ENCODE measurements at places on chromosomes 16 and 17.

DNA sequence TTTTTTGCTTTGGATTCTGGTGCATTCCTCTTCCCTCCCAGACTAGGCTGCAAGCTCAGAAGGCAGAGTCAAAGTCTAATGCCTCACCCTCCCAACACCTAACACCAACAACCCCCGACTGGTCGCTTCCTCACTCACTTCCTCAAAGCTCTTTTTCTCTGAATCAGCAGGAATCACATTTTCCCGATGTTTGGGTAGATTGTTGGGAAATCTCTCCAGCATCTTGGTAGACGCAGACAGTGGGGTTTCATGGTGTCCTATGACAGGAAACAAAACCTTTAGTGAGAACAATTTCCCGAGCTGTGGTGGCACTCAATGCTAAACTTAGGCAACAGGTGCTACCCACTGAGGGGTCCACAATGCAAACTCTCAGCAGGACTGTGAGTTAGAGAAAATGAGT, 39.9 kb upstream of the ICAM2 start:
- no peak for DNase-seq

- DNase-seq = no peak
Measured at GRCh38 chr17:12959441-12959840, 58.4 kb downstream of the ELAC2 start.

- DNase-seq = no peak
Measured at GRCh38 chr17:5115673-5116651, at the start of gene USP6. Gene USP6 (plus strand): TSS chr17:5116032. CDS start chr17:5130368, 14,336 bp downstream.

GRCh38 chr16:53087101-53087500, 32.3 kb downstream of the CHD9 start:
- no peak for DNase-seq

- no peak for DNase-seq
Measured at GRCh38 chr17:31541559-31541958, 150.1 kb downstream of the RAB11FIP4 start.

DNA sequence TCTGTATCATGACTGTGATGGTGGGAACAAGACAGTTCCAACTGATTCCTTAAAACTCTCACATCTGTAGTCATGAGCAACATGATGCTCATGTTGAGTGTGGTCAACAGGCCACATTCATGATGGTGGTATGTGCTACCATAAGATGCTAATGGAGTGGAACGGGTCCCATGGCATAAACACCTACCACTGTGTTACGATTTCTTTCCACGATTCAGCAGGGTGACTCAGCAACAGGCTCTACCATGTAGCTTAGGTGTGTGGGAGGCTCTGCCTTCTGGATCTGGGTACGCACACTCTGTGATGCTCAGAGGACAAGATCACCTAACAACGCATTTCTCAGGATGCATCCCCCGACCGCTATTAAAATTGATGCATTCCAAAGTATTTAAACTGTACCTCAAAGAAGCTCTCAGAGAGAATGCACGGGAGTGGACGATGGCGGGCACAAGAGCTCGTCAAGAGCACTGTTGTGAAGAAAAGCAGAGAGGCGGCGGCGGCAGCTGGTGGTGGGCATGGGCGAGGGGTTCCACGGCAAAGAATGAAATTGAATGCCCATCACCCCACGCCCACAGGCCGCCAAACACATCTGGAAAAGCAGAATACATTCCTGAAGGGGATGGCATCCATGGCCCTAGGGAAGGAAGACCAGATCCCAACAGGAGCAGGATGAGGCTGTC, 133.3 kb downstream of the ZNF778 start:
- DNase-seq = no peak

DNA sequence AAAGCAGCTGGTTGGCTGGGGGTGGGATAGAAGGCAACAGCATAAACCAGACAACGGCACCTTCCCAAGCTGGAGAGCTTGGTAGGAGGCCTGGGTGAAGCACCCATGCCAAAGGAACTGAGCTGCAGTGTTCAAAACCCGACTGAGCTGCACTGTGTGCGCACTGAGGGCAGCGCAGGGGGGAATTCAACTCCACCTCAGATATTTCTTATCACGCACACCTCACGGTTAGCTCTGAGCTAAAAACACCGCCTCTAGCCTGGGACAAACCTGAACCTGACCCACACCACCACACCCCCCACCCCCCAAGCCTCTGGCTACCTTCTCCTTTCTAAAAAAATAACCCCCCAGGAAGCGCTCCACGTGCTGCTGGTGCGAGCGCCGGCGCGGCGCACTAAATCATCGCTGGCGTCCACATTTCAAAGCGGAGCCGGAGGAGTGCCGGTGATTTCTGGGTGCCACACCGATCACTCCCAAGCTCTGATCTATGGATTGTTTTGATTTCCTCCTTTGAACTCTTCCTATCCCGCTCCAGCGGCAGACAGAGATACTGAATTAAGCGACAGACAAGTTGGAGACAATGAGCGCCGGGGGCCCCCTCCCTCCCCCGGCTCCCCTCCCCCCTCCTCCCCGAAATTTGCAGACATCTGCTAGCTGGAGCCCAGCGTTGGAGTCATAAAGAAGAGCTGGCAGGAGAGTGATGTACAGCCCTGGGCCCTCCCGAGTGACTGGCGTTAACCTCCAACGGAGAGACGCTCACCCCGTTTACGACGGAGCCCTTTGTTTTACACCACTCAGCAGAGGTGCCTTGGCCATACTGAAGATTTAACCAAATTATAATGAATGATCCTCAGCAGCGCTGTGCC, 85.0 kb downstream of the NOG start:
- DNase-seq = no peak

DNA sequence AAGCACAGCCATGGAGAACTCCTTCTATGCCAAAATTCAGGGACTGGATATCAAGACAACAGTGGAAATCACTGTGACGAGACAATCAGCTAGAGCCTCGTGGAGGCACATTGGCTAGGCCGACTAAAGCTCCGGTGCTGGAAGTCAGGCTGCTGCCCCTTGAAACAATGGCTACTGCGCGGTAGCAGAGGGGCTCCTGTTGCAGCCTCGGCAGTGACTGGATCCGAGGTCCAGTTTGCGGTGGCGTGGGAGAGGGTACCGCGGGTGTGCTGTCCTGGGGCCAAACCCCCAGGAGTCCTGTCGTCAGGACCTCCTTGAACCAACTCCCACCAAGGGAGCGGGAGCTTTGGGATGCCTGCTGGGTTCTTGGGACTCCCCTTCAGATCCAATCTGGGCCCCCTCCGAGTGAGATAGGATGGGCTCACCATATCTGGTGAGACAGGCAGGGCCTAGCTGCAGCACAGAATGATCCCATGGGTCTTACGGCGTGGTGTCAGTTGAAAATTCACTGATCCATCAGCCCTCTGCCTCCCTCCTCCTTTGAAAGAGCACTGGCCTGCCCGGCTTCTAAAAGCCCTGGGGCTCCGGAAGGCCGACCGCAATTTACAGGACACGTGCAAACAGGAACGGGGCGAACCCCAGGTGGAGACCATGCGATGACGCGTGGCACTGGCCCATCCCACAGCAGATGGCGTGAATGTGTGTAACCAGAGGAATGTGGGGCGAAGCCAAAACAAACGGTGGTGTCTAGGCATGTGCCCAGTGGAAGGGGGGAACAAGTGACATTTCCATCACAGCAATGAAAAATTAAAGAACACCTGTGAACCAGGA, 15.8 kb upstream of the KCNJ18 start:
- no peak for DNase-seq

- no peak for DNase-seq
Measured at GRCh38 chr16:68973611-68974120, 130.3 kb downstream of the TANGO6 start.

GRCh38 chr17:40604327-40605080, 39.2 kb upstream of the CCR7 start:
- DNase-seq = no peak

GRCh38 chr17:34054495-34054894, 200.6 kb upstream of the CCL2 start:
- DNase-seq = no peak

- no peak for DNase-seq
Measured at GRCh38 chr16:86974120-86974519, 343.1 kb downstream of the C16orf95 start.

DNA sequence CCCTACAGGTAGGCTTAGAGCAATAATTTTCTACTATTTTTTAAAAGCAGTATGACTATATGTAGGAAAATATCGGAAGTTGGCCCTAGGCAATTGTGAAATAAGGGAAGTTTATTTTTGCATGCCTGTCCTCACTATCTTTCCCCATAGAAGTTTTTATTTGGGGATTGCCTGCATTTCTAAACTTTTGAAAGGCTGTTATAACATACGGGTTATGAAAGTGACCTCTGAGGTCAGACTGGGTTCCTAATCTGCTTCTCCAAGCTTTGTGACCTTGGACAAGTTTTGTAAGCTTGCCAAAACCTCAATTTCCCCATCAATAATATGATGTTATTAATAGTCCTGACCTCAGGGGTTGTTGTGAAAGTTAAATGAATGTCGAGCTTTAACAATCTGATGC, 67.1 kb downstream of the ARHGAP44 start:
- no peak for DNase-seq

DNA sequence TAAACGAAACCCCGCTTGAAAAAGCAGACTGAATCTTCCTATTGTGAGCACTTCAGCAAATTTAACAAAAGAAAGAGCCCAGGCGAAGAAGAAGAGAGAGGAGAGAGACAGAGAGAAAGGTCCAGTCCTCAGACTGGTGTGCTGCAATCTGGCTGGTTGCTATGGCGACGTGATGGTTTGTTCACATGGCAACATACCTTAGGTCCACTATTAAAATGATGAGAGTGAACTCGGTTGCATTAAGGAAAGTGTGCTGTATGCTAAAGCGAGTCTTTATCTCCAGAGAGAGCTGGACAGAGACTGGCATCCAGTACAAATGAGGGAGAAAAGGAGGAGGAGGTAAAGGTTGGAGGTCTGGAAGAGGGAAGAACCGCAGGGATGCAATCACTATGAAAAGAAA, 271.8 kb upstream of the ZFHX3 start:
- no peak for DNase-seq

DNA sequence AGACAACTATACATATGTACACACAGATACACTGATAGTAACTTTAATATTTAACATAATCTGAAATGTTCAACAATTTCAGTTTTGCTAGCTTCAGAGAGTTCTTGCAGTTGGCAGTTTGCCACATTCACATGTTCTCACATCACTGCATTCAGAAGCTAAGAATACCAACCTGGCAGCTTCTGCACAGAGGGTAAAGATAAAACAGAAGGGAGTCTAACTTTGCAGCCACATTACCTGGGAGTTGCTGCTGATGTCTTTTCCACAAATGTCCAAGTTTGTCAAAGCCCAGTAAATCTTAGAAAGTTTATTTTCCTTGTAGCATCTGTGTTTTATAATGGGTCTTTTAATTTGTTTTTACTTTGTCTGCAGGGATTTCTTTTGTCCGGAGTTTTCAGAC, 332.0 kb downstream of the BCAS3 start:
- no peak for DNase-seq

DNA sequence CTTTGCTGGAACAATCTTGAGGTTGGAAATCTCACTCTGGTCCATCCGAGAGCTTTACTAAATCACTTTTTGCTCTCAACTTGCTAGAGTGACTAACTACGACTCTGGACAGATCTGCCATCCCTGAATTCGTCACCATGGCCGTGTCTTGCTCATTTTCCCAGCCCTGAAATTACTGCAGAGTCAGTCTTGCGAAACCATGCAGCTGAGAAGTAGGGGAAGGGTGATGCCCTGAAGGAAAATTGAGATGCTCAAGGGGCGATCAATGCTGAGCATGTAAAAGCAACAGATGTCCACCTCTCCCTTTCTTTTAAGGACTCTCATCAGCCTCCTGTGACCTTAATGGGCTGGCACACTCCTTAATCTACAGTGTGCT, 18.8 kb downstream of the PCTP start:
- no peak for DNase-seq

DNA sequence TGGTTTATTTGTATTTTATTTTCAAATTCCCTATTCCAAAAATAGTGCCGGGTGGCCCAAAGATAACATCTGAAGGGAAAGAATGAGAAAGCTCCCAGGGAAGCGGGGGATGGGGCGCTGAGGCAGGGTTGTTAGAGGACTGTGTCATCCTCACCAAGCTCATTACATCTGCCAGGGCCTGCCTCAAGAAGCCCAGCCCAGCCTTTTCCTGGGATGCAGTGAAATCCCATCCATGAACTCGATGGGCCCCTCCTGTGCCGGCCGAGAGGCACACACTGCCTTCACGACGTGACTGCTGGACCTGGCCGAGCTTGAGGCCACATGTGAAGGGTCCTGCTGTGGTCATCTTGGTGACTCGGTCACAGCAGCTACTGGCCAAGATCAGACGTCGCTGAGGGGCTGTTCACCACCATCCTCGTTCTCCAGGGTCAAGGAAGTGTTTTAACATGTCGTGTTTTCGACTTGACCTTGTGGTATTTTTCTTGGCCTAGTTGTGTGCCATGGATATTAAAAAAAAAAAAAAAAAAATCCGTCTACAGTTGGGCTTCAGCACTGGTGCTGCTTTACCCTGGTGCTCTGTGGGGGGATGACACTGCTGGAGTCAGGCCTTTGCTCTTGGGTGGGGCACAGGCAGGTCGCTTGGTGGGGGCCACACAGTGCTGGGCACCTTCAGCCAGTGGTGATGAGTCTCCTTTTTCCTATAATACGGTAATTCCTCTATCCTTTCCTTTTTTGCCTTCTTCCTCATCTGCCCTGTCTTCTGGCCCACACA, 4.9 kb downstream of the TIMM22 start:
- no peak for DNase-seq

- DNase-seq = peak; percentile 26
Measured at GRCh38 chr16:88770461-88771293, 14.3 kb downstream of the PIEZO1 start.

- no peak for DNase-seq
Measured at GRCh38 chr17:2435862-2436261, 35.0 kb upstream of the MNT start.

GRCh38 chr17:6328279-6328678, 106.6 kb downstream of the AIPL1 start:
- no peak for DNase-seq

- no peak for DNase-seq
Measured at GRCh38 chr16:50695017-50696000, 1.9 kb downstream of the NOD2 start.

DNA sequence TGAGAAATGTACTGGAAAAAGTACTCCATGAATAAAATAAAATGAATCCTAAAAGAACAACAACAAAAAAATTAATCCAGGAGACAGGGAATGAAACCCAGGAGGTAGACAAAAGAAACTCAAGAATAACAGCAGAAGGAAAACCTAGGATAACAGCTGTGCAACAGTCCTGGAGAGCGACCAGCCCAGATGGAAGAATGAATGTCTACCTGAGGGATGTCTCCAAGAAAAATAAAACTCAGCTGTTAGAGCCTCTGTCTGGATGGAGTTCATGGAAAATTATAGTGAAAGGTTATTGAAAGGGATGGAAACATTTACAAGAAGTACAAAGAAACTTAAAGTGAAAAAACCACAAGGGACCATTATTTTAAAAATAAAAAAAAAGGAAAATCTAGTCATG, 135.8 kb upstream of the CA10 start:
- no peak for DNase-seq

GRCh38 chr17:40675905-40676304, 10.9 kb upstream of the KRT222 start:
- no peak for DNase-seq

DNA sequence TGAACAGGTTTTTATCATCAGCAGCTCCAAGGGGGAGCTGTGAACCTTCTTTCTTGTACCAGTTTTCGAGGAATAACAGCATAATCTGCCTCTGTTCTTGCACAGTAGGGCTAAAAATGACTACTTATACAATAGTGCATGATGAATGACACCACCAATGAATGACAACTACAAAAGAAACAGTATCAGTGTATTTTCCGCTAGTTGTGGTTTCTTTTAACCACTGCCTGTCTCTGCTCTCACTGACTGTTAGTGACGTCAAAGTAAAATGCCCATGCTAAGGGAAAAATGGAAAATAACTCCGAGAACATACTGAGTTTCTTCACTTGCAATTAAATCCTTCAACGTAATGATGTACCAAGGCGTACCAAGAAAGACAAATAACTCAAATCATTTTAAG, 294.9 kb downstream of the MAP2K6 start:
- no peak for DNase-seq

GRCh38 chr17:77352996-77353395, 212.2 kb downstream of the SEC14L1 start:
- DNase-seq = no peak

Data from stimulated activated CD8-positive, alpha-beta memory T cell treated with anti-CD3 and anti-CD28 coated beads, Interleukin-12 subunit alpha, Interleukin-12 subunit beta, amount 100 ng/mL, for 4 hours (primary cell).